AG10803 (cell line): ENCODE measurements at places on chromosomes 7 and 10.

DNA sequence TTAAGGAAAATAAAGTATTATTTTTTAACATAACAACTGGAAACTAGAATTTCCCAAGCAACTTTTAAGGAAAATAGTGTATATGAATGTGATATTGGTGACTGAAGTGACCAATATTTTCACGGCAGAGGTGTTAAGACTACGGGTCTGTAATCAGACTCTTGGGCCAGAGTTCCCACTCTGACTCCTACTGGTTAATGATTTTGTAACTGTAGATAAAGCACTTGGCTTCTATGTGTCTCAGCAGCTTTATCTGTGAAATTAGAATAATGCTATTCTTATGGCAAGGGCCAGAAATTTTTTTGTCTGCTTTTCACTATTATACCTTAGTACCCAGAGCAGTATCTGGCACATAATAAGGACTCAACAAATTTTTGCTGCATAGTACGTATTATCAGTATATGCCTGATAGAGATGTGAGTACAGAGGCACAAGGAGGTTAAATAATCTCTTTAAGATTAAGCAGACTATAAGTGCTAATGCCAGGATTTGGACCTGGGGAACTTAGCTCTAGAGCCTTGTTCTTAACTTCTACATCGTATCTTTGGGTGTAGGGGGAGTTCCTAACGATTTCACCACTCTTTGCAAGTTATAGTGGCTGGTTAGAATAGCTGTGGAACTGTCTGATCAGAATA is 186.1 kb upstream of the SLC26A5 start:
- DNase-seq, result no peak

DNA sequence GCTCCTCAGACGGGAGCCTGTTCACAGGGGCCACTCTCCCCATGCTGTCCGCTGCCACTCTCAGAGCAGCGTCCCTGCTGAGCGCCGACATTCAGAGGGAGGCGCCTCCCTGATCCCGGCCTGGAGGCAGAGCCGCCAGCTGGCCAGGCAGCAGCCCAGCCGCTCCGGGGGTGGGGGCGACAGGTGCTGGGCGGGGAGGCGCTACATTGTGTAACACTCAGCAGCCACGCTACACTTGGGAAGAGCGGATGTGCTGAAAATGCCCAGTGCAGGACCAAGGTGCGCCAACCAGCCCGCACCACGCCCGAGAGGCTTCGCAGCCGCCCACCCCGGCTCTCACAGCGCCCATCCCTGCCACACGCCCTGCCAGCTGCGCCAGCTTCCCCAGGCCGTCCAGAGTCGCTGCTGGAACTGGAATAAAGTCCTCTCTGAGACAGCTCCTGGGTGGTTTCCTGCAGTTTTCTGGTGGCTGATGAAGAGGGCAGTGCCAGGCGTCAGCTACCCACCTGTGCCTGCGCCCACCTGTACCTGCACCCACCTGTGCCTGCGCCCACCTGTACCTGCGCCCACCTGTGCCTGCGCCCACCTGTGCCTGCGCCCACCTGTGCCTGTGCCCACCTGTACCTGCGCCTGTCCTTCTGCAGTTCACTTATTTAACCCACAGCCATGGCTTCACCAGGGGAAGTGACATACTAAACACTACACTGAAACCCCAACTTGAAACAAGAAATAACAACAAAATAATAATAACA is 25.7 kb downstream of the STK32C start:
- DNase-seq, result no peak

GRCh38 chr7:101877882-101878591 is 60.6 kb downstream of the CUX1 start:
- no peak for DNase-seq

DNA sequence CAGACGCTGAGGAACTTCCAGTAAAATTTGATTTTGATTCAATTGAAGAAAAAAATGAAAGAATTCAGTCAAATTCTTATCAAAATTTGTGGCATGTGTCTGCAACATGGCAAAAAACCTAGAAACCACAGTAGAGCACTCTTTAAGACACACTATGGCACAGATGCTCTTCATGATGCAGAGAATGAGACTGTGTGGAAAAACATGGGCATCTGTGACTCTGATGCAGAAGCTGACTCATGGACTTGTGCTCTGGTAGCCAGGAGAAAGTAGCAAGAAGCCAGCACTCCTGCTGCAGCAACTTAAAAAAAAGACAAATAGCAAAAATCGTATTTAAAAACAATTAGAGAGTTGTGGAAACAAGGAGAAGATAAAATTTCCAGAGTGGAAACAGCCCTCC is 8.9 kb upstream of the KCNK18 start:
- peak; percentile 25 for DNase-seq

- peak; percentile 38 for DNase-seq
Measured at GRCh38 chr10:91034494-91035159, 113.7 kb upstream of the ANKRD1 start.

- no peak for DNase-seq
Measured at GRCh38 chr10:83995738-83996331, 143.5 kb upstream of the GHITM start.

DNA sequence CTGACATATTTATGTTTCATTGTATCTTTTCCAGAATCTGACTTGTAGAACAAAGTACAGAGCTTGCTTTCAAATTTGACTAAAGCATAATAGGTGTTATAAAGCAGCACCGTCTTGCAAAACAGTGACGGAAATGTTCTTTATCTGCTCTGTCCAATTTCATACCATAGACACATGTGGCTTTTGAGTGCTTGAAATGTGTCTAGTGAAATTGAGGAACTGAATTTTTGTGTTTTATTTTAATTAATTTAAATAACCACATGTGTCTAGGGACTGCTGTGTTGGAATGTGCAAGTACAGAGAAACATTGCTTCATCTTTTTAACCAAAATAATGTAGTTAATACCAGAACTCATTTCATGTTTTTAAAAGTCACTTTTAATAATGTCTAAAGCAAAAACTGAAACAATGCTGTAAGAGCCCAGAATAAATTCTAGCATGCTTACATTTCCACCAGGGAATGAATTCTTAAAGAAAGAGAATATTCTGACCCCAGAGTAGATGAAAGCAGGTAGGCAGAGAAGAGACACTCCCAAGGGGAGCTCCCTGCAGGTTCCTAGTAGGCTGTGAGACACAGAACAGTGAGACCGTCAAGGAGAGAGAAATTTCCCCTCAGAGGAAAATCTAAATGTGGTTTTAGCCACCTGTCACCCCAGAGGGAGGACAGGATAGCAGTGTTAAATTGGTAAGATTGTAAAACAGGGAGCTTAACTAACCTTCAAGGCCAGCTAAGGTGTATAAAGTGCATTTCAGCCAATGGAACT is 175.3 kb upstream of the KMT2E start:
- no peak for DNase-seq

- DNase-seq, result peak; percentile 58
Measured at GRCh38 chr7:953547-954327, 743 bp downstream of the ADAP1 start.

DNA sequence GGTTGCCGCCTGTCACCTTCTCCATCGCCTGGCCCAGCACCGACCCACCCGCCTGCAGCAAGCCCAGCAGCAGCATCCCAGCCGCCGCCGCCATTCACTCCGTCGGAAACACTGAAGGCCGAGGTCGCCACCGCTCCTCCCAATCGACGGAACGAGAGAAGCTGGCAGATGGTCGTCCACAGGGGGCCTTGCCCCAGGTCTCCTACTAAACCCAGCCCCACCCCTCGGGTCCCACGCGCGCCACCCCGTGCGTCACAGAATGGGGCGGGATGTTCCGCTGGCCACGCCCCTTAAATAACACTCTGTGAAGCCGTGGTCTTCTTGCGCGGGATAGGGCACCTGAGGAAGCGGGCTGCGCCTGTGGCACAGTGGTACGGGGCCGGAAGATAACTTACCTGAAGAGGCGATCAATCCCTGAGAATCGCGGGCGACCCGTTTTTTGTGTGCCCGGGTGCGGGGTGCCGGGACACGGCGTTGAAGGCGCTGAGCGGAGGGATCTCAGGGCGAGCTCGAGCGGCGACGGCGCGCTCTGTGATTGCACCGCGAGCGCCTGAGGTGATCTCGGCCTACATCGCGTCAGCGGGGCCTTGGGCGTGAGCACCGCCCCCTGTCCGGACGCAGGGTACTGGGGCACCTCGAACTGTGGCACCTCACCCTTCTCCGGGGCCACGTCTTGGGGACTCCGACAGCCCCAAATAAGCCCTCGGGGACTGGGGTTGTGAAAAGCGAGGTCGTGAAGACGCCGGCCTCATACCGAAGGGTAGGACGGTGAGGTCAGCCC is at the start of gene CYP51A1:
Gene CYP51A1 (minus strand): TSS at position 207 of the 781 bp plus-strand sequence. CDS start 113 bp downstream, at position 94.
- peak; percentile 91 for DNase-seq

DNA sequence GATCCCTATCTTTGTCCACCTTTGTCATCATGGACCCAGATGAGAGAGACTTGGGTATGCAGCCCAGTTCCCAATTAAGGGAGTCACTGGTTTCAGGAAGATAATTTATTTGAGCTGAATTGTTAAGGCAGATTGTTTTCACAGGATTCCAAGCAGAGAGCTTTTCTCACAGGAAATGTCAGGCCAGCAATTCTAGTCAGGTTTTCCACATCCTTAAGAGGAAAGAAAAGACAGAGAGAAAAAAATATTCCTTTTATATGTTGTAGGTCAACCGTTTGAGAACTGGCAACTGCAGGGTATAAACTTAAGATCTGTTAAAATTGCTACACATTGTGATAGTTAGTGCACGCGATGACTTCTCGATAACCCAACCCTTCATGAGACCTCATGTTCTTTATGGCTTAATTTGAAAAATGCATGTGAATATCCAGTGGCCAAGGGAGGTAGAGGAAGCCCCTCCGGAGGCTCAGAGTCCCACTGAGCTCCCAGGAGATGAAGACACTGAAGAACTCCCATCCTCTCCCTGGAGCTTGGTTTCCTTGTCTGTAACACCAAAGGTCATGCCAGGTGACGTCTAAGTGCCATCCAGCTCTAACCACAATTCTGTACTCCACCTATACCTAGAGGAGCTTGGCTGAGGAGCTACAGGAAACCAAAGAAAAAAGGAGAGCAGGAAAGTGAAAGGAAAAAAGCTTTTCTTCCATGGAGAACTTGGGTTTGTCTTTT is 45.6 kb downstream of the MINDY4 start:
- DNase-seq, result no peak

GRCh38 chr7:149125863-149126661 is at the start of gene ZNF425:
TSS of gene ZNF425 (minus strand) at chr7:149126324. CDS start at chr7:149126213, 111 bp downstream.
- DNase-seq, result peak; percentile 89

GRCh38 chr10:125035136-125035535 is 93.2 kb downstream of the ZRANB1 start:
- DNase-seq, result peak; percentile 92

GRCh38 chr7:78587443-78588044 is 789.0 kb downstream of the PHTF2 start:
- DNase-seq, result peak; percentile 21

DNA sequence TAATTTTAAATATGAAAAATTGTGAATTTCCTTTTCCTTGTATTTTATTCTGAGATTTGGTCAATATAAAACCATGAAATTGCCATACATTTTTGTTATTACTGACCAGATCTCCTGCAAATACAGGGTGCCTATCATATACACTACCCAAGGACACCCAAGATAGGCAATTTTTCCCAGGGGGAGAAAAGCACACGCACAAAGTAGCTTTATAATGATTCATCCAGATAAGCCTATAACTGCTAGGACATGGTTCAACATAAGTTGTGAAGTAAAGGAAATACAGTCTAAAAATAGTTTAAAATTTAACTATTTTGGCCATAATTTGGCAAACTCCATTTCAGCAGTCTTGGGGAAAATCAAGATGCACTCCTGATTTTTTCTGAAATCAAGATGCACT is 4.8 kb downstream of the RUFY2 start:
- no peak for DNase-seq

GRCh38 chr7:30212701-30213111 is 71.7 kb upstream of the ZNRF2 start:
- DNase-seq, result no peak

DNA sequence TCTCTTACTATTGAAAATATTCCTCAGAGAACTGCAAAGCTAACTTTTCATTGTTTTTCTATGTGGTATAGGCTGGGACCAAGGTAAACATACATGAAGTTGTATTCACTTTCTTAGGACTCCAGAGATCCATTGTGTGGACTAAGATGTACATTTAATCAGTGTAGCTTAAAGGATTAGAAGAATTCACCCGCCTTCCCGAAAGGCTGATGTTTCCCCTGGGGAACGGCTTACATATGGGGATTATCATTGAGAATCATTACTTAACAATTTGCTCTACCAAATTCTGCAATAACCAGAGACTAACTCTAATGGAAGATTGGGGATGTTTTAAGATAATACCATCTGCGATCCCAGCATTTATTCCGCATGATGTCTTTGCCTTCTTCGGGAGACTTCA is 257.1 kb upstream of the KIAA1217 start:
- DNase-seq, result no peak

DNA sequence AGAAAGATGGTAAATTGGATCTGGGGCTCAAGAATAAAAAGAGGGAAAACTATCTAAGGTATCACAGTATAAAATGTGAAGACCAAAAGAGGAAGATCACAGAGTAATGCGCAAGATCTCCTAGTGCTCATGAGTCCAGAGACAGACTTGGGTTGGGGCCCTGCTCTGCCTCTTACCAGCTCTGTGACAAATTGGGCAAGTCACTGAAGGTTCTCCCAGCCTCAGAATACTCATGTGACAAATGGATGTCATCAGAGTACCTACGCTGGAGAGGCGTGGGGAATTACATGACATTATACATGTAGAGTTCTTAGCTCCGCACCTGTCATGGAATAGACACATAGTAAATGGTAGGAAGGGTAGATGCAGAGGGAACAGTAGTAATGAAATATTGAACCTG is 124.4 kb downstream of the DOCK4 start:
- DNase-seq, result no peak

- DNase-seq, result peak; percentile 12
Measured at GRCh38 chr10:126844406-126844805, 60.8 kb upstream of the DOCK1 start.

GRCh38 chr10:35438718-35439571 is 102.6 kb downstream of the CCNY start:
- DNase-seq, result no peak

DNA sequence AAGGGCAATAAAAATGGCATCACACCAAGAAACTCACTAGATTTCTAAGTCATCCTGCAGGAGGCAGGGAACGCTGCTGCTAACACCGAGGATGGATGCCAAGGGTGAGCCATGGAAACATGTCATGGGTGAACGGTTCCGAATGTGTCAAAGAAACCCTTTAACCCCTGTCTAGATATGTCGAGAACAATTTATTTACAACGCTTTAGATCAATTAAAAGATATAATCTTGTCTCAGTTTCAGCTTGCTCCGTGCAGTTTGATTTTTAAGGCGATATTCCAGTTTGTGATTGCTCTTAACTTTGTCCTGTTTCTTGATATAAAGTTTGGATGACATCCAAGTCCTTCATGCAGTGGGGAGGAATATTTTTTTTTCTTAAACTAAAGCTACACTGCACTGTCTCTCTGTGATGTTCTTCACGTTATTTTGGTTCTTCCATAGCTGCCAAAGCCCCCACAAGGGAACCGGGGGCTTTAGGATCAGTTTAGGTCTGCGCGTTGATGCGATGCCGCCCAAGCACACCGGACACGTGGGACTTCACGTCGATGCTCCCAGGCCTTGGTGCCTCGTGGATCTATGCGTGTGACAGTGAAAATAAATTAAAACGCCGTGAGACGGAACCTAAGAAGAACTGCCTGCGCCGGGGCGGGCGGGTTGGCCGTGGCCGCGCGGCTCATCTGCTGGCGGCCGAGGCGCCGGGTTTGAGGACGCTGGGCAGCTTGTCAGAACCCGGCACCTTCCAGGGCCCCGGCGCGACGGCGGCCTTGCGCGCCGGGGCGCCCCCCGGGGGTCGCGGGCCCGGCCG is 220.3 kb downstream of the PHTF2 start:
- DNase-seq, result peak; percentile 54
